Ascending aorta (tissue), 2 donors: ENCODE measurements at places on chromosomes 3 and 15.

GRCh38 chr3:32384938-32385337 is 6.7 kb upstream of the CMTM7 start:
- no peak for DNase-seq

DNA sequence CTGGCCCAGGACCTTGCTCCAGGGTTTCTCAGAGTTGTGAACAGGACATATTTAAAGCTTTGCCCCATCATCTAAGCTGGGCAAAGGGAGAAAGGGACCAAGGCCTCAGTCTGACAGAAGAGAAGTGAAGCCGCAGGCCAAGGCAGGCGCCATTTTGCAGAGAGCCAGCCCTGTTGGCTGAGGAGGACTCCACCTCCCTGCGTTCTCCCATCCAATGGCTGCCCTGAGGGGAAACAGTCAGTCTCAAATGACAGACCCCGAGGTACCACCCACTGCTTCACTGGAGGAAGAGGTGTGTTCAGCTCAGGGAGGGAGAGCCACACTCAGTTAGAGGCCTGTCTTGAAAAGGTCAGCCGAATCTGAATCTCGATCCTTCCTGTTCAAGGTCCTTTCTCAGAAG is 86.1 kb downstream of the ADAMTS17 start:
- DNase-seq, result peak; percentile 19

DNA sequence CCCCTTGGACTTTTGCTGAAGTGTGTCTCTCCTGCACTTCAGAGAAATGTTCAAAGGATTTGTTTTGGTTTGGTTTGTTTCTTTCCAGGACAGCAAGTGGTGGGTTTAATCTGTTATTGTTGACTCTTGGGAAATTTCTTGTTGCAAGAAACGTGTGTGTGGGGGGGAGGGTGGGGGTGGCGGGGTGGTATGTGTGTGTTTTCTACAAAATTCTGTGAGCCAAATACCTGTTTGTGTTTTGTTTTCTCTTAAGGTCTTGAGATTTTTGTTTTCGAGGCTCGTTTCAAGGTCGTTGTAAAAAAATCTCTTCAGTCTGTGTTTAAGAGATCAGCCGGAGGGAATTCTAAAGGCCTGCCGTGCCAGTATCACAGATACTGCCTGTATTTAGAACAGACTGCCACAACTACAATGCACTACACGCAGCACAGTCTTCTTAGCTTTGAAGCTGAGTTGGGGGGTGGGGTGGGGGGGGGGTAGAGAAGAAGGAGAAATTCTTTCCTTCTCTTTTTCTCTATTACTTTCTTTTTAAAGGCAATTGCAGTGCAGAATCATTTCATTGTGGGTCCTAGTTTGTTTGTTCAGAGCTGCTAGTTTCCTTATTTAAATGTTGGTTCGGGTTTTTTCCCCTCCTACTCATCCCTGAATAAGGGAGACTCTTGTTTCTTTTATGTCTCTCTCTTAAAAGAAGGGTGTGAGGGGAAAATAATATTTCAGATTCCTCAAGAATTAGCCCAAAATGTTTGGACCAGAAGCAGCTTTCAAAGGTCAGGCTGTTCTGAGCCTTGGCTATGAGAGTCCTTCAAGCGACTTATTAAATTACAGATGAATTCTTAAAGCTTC is 1.4 kb upstream of the BCL6 start:
- DNase-seq, result no peak

DNA sequence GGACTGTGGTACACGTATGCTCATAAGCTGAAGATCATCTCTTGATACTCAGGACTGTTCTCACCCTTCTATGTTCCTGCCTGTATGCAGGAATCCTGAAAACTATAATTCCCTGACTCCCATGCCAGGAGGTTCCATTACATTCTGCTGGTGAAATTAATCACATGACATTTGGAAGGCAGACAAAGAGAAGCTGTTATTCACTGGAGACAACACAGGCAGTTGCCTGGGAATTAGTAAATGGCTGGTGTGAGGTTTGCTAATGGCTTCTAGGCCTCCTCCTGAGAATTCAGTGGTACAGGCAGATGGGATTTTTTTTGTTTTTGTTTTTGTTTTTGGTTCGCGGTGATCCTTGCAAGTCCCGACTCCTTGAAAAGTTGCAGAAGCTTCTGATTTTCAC is 91.4 kb downstream of the CTNNB1 start:
- no peak for DNase-seq

DNA sequence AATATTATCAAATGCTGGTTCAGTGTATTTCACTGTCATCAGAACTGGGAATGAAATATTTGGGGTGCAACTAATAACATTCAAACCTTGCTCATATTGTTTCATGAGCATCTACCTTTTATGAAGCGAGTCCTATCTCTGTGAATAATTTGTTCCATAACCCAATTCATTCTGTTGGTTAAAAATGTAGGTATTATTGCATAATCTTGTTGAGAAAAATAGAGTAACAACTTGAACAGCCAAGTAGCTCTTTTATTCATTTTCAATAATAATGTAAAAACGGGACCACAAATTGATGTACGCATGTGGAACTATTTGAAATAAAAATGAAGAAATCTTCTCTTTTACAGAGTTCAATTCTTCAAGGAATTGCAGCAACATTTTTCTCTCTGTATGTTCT is 30.1 kb upstream of the TBC1D5 start:
- DNase-seq, result no peak

- no peak for DNase-seq
These were observed at the start of gene GASK1A for GRCh38 chr3:42979044-42979972. Gene GASK1A, plus strand, starts transcription at chr3:42979311. Its CDS starts 332 bp downstream, at chr3:42979643.

DNA sequence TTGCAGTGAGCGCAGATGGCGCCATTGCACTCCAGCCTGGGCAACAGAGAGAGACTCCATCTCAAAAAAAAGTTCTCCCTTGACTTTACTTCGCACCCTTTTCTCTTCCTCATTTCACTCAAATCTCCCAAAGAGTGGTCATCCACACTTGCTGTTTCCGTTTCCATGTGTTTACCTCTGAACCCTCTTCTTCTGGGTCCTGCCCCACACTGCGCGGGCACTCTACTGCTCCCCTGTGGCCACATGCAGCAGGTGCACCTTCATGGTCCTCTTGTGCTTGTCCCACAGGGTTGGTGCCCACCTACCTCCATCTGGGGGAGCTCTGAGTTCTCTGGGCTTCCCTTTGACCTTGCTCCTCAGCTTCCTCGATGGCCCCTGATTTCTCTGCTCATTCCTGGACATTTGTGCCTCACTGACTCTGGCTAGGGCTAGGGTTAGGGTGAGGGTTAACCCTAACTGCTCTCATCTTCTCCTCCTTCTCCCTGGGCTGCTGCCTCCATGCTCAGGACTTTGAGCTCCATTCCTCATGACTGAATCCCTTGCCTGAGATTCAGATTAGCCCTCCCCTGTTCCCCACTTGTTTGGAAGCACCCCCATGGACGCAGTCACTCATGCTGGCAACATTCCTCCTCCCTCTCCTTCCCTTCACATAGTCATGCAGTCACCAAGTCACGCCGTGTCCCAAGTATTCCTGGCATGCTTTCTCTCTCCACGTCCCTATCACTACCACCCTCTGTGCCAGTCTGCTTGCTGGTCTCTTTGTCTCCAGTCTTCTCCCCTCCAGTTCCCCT is 26.6 kb upstream of the KY start:
- no peak for DNase-seq

- no peak for DNase-seq
These were observed 18.2 kb upstream of the COL8A1 start for GRCh38 chr3:99620077-99620767.

GRCh38 chr3:39707314-39707909 is 102.0 kb upstream of the MYRIP start:
- DNase-seq, result no peak

- DNase-seq, result no peak
These were observed 353.0 kb downstream of the ROBO1 start for GRCh38 chr3:79414806-79415205.

- no peak for DNase-seq
These were observed 63.0 kb downstream of the CPN2 start for GRCh38 chr3:194287977-194288706.

DNA sequence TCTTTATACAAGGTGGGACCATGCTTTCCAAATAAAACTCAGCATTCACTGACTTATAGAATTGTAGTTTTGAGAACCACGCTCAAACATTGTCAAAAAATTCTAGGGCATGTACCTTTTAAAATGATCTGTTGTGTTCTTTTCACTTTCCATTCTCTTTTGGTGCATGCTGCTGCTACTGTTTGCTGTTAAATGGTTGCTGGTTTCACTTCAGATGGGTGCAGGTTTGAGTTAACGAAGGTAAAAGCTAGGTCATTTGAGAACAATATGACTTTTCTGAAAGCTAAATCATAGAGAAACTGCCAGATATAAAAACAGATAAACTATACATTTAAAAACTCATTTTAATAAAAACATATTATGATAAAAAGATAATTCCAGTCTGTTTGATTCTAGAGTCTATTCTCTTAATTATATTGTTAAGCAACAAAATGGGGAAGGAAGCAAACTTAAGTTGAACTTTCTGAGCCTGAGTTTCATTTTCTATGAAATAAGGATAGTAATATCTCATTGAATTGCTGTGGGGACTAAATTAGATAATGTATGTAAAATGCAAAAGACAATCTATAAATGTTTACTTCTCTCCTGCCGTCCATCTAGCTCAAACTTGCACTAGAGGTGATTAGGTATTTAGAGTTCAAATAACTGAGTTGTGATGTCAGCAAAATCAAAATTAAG is 82.4 kb downstream of the OXSM start:
- DNase-seq, result no peak

DNA sequence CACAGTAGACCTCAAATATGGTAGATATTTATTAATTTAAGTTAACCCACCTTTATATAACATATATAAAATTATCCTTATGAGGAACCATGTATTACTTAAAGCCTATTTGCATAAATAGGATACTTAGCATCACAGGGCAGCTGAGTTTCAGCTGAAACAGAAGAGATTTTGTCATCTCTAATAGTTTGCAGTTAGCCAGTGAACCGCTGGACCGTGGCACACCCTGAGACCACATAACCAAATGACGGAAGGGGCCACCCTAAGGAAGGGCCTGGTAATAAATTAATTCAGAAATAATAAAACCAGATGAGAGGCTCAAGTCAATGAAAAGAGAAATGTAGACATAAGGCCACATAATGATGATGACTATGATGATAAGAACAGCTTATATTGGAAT is 107.7 kb downstream of the MYO5A start:
- no peak for DNase-seq
